T1000 (cell line): ENCODE measurements at places on chromosomes 7 and 10.

DNA sequence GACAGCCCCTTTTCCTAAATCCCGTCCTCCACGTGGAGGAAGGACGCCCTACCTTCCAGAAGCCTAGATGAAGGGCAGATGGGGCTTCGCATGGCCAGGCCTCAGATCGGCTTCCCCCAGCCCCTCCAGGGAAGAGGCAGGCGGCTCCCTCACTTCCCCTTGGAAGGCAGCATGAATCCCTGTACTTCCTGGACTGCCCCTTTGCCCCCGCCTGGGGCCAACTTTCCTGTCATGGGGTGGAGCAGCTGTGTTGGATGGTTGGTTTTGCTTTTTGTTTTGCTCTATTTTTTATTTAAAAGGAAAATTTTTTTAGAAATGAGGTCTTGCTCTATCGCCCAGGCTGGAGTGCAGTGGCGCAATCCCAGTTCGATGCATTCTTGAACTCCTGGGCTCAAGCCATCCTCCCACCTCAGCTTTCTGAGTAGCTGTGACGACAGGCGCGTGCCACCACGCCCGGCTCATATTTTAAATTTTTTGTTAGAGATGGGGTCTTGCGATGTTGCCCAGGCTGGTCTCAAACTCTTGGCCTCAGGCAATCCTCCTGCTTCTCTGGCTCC lies 27.2 kb downstream of the GTF2IRD1 start:
- DNase-seq = no peak

DNA sequence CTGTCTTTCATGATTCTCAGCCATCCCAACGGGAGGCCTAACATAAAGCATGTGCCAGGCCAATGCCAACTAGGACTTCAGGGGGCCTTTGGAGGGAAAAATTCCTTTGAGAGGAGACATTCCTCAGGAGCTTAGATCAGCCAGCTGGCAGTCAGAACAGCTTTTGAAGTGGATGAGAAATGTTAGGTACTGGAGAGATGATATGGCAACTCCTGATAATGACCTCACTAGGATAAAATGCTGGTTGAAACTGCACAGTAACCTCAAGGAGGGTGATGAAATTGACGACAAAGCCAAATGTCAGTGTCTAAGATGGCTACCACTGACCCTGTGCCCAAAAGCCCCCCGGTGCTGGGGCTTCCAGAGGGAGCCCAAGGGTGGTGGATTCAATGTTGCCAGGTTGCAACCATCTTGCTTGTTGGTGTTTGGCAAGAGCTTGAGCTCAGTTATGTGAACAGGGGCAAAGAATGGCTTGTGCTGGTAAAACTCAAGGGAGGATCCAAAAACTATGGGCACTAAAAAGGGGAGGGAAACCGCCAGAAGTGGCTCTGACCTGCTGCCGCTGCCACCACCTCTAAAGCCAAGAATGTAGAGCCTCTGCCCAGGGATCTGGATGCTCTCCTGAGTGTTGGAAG lies 121.2 kb downstream of the UBE2H start:
- DNase-seq = peak; percentile 56

- DNase-seq = no peak
Measured at GRCh38 chr10:87053111-87053510, 33.0 kb downstream of the FAM25A start.

DNA sequence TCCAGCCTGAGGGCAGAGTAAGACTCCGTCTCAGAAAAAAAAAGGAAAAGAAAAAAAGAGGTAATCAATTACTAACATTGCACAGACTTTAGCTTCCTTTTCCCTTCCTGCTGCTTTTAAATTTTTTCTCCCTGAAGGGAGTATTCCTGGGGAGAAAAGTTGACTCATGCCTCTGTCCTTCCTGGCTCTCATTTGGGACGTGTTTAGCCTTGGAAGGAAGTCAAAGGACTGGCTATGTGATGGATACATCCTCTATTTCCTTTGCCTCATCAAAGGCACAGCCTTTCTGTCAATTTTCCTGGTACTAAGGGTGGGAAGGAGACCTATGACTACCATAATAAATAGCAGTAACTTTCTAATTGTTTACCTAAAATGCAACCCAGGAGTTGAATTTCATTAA lies 77.6 kb downstream of the ITGA8 start:
- DNase-seq = no peak

- no peak for DNase-seq
Measured at GRCh38 chr7:96562458-96562857, 147.2 kb downstream of the SEM1 start.

DNA sequence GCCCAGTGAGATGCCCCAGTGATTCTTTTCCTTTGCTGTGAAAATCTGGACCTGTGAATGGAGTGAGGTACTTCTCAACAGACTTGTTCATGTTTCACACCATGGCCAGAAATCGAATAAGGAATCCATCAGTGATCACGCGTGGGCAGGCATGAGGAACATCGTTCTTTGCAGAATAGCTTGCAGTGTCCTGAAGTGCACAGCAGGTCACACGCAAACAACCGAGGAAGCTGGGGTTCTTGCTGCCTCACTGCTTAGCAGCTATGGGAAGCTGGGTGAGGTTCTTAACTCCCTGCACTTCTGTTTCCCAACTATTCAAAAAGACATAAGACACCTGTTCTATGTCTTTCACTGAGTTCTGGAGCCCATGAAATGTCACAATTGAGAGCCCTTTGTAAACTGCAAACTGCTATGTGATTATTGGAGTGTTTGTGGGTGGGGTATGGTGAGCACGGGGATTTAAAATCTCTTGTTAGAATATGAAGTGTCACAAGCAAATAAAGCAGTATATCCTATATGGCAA lies 253.4 kb downstream of the KIAA1217 start:
- no peak for DNase-seq

- no peak for DNase-seq
Measured at GRCh38 chr10:44310762-44311562, 73.9 kb downstream of the CXCL12 start.

DNA sequence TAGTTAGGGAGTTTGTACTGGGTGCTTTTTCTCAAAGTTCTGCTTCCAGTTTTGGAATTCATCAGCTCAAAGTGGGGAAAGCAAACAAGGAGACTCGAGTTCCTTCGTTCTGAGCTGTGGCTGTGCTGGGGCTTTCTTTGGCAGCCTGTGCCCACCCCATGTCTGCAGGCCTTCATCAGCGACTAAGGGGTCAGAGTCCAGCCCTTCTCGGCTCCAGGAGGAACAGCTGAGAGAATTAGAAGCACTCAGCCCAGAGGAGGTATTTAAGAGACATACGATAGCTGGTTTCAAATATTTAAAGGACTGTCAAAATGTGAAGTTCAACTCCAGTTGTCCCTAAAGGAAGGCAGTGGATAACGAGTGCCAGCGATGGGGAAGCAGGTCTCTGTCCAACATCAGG lies 41.3 kb downstream of the SH3PXD2A start:
- no peak for DNase-seq

DNA sequence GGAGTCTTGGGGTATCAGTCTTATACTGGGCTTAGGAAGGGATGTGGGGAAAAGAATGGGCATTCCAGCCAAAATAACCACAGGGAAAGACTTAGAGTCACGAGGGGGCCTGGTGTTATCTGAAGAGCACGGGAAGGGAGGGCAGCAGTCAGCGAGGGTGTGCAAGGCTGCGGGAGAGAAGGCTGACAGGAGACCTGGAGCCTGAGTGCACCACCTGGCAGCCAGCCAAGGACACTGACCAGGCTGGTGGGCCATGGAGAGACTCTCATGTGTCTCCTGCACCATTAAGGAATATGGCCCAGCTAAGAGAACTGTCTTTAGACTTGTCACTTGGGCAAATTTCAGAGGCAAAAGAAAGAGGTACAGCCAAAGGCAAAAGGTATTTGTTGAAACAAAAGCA lies 69.6 kb downstream of the PKD1L1 start:
- DNase-seq = no peak

DNA sequence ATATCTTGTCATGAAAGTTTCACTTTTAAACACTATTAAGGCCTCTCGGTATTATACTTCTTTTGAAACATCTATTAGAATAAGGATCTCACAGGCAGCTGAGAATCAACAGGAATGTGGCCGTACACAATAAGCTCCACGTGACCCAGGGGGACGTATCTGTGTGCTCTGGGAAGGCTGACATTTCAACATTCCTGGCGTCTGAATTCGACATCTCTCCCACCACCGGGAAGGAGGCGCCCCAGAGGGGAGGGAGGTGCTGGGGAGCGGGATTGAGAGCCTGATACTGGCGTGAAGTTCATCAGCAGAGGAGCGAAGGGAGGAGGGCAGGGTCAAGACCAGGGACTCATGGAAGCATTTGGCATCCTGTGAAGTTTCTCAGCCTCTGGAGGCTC lies 401.3 kb downstream of the DNAJB6 start:
- DNase-seq = no peak

GRCh38 chr7:44196450-44196872 lies 4.3 kb upstream of the YKT6 start:
- DNase-seq = peak; percentile 30
